ENCODE measurements at places on chromosomes 7 and 10. TPM values are rescaled to one million over a fixed set of nuclear protein-coding genes. Genes with fewer than 3 reads are reported as not detected.

The JCAD gene
- total RNA-seq: 73.6 TPM

The UTF1 gene
- total RNA-seq: not detected

The SPAM1 gene
- total RNA-seq: not detected

The NAT16 gene
- total RNA-seq: 0.11 TPM

The HMX3 gene
- 0.11 TPM for total RNA-seq

Measured in articular chondrocyte of knee joint (primary cell).